Erythroblast (primary cell): ENCODE measurements at places on chromosomes 11 and 22.
A peak's percentile ranks its signal among the peaks of the same experiment; 100 is the strongest.

- DNase-seq: no peak
Measured at GRCh38 chr11:1570531-1570895, 1.6 kb downstream of the DUSP8 start.

DNA sequence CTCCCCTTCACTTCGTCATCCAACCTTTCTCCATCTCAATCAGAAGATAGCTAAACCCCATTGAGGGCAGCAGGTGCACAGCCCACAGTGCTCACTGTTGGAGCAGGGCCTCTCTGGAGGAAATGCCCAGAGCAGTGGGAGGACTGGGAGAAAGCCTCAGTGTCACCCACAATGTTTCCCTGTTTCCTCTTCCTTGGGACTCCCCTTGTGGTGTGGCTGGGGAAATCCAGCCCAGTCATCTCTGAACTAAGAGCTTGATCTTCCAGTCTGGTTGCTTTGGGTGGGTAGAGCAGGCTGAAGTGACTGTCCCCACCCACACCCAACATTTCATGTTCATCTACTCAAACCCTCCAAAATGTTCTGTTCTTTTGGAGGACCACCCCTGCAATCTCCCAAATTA lies 29.8 kb upstream of the EED start:
- DNase-seq: no peak

GRCh38 chr11:127136438-127136837 lies 135.9 kb upstream of the KIRREL3 start:
- no peak for DNase-seq

DNA sequence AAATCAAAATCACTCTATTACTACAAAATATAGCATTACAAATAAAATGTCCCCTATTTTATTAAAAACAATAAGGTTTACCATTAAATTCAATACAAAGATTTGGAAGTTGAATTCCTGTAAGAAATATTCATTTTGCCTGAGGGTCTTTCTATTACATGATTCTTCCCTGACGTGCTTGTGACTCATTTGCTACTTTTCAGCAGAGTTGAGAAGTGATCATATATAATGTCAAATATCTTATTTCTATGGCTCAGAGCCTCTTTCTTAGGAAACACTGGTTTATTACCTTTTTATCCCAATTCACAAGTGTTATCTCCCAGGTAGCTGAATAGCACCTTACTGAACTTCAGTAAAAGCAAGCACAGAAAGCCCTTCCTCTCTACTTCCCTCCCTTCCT lies 65.2 kb upstream of the CNTN5 start:
- DNase-seq: no peak

- DNase-seq: no peak
Measured at GRCh38 chr11:111209543-111210355, 35.8 kb upstream of the POU2AF2 start.

- no peak for DNase-seq
Measured at GRCh38 chr22:20395181-20395906, 1.4 kb downstream of the ZNF74 start.

- DNase-seq: no peak
Measured at GRCh38 chr22:47001288-47001687, 238.8 kb downstream of the TBC1D22A start.

GRCh38 chr11:21630934-21631478 lies 561.9 kb upstream of the ANO5 start:
- no peak for DNase-seq

GRCh38 chr11:77801477-77801876 lies 19.0 kb downstream of the RSF1 start:
- no peak for DNase-seq

- no peak for DNase-seq
Measured at GRCh38 chr22:50523806-50524675, 1.4 kb downstream of the SCO2 start.

- DNase-seq: no peak
Measured at GRCh38 chr11:47185305-47186075, 744 bp downstream of the PACSIN3 start.

DNA sequence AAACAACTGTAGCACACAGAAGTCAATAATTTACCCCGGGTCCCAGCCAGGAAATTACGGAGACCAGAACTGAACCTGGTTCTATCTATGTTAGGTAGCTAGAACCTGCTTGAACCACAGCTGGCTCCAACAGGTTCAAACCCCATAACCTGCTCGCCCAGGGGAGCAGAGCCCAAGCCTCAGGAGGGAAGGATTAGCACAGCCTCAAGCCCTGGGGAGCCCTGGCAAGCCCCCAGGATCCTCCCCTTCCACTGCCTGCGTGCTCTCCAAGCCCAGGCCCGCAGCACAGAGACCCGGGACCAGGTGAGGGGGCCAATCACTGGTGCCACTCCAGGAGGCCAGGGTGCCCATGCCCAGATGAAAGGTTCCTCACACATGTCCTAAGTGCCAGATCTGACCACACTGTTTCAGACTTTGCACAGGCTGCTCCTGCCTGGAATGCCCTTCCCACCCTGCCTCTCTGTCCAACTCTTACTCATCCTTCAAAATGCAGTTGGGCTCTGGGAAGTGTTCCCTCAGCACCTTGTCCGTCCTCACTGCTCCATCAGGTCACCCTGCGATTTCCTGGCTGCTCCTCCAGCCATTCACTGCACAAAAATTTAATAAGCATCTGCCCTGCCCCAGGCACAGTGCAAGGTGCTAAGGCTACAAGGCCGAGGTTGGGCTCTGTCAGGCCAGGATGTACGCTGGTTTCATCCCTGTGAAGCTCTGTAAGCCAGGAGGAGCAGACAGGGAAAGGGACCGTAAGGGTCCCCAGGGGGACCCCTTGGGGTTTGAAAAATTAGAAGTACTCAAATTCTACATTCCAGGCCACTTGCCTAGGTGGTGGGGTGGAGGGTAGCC lies 32.2 kb downstream of the ARRB1 start:
- DNase-seq: no peak

- DNase-seq: no peak
Measured at GRCh38 chr11:57597916-57598830, 688 bp downstream of the SERPING1 start.

GRCh38 chr11:105673089-105673488 lies 63.2 kb downstream of the GRIA4 start:
- peak; percentile 18 for DNase-seq

DNA sequence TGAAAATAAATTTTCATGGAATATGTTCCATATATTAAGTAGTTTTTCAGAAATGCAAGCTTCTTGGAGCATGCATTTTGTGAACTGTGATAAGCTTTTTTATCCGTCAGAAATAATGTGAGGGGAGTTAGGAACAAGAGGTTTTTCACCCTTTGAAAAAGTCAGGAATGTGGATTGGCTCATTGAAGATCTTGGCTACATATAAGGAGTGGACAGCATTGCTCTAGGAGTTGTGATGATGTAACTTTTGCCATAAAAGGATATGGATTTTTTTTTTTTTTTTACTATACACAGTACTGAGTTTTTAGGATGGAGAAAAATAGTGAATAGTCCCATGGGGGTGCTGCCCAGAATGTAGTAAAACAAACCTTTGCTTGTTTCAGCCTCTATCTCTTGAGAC lies 180.2 kb downstream of the NAV2 start:
- no peak for DNase-seq

GRCh38 chr11:65309006-65309405 lies 5.7 kb upstream of the CDC42EP2 start:
- DNase-seq: no peak

- DNase-seq: no peak
Measured at GRCh38 chr11:27085111-27085510, 44.5 kb downstream of the BBOX1 start.

DNA sequence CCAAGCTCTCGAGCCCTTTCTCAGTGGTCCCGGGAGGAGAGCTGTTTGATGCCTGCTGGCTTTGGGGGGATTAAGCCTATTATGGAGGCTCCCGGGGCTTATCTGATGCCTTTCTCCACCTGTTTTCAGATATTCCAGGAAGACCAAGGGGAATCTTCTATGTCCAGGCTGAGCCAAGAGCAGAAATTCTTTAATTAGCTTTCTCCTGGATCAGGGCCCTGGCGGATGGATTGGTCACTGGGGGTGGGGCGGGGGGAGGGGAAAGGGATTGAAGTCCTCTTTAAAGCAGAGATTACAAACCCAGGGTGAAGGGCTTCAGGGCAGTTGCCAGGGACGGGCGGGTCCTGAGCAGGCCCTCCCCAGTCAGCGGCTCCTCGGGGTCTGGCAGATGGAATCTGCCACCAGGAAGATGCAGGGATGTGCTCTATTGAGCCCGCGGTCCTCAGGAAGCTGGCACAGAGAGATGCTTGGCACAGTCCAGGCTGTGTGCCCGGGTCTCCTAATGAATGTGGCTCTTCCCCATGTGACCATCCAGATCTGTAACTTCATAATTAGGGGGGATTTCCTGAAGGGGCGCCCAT lies 33.6 kb downstream of the MACROD1 start:
- no peak for DNase-seq

DNA sequence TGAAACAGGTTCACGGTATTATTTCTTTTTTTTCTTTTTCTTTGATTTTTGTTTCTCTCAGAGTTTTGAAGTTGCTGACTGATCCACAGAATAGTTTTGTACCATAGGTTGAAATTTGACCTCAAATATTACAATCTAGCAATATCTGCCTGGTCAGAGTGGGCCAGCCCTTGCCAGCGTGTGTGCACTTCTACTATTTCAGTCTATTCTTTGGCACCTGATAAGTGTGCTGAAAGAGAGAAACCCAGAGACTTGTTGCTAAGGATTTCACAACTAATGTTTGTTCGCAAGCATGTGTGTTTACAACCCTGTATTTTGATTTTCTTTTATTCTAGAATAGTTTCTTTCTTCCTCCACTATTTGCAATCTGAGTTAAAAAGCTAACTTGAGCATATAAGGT lies 1125.2 kb upstream of the CNTN5 start:
- DNase-seq: no peak

GRCh38 chr11:97544431-97544830 lies 1154.6 kb downstream of the JRKL start:
- DNase-seq: no peak
